ENCODE measurements at places on chromosomes 11 and 22.

DNA sequence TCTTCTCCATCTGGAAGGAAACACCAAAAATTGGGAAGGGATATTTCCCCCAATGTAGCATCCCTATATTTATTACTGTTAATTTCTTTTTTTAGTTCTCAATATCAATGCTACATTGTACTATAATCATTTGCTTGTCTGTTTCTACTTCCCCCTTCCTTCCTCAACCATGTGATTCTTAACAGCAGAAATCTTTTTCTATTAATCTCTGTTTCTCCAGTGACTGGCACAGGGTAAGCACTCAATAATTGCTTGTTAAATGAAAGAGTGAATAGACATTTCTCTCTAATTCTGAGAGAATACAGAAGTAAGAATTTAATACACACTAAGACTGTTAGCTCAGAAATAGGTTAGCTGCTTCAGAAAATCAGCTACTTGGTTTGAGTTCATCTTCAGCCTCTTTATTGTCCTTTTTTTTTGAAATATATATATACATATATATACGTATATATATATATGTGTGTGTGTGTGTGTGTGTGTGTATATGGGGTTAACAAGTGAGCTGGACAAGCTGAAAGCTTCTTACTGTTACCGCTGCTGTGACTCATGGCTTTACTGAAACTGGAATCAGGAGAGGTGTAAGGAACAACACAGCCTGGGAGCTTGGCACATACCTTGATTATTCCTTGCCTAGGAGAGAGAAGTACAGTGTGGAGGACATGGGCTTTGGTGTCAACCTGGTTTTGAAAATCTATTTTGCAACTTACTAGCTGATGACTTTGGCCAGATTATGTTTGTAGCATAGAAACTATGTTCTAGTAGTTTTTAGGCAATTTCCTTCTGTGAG lies 26.2 kb upstream of the PDE3B start:
- no peak for DNase-seq

- DNase-seq: no peak
Measured at GRCh38 chr22:27993774-27994350, 74.8 kb upstream of the PITPNB start.

GRCh38 chr11:112637076-112637475 lies 324.1 kb upstream of the NCAM1 start:
- peak; percentile 68 for DNase-seq

DNA sequence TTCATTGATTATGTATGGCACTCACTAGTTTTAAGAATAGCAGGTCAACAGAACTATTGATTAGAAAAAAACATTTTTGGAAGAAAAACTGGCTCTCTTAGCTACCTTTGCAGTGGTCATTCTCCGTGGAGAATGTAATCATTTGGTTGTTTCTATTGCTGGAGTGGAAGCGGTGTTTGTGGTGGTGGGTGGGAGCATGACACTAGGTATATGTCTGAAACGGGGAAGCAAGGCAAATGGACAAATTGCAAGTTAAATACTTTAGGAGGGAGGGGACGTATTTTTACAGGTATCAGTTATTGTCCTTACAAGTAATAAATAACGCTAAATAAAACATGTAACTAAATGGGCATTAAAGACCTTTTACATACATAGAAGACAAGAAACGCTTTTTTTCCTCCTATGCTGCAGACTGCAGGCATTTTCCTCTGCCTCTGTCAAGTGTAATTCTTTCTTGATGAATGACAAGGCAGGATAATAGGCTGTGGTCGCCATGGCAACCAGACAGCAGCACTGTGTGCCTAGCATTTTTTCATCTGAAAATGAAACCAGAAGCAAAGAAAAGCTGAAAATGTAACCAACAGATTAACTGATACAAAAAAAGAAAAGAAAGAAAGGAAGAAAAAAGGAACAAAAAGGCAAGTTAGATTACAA lies 46.2 kb downstream of the BLID start:
- DNase-seq: peak; percentile 28

DNA sequence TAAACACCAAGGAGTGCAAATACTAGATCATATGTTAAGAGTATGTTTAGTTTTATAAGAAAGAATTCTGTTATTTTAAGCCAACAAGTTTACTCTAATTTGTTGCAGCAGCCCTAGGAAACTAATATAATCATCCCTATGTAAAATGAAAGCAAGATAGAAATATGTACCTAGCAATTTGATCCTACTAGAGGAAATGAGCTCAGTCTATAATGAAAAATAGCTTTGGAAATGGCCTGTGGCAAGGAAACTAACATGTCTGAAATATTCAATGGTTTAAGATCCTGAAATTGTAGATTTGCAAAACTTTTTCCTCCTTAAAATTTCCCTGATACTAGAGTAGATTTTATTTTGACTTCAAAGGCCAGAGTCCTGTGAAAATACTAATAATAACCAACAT lies 112.7 kb upstream of the SLC5A12 start:
- DNase-seq: no peak

- DNase-seq: no peak
Measured at GRCh38 chr22:45424241-45424731, 10.8 kb downstream of the RIBC2 start.

GRCh38 chr22:41576877-41577276 lies 12.8 kb downstream of the PMM1 start:
- DNase-seq: no peak

DNA sequence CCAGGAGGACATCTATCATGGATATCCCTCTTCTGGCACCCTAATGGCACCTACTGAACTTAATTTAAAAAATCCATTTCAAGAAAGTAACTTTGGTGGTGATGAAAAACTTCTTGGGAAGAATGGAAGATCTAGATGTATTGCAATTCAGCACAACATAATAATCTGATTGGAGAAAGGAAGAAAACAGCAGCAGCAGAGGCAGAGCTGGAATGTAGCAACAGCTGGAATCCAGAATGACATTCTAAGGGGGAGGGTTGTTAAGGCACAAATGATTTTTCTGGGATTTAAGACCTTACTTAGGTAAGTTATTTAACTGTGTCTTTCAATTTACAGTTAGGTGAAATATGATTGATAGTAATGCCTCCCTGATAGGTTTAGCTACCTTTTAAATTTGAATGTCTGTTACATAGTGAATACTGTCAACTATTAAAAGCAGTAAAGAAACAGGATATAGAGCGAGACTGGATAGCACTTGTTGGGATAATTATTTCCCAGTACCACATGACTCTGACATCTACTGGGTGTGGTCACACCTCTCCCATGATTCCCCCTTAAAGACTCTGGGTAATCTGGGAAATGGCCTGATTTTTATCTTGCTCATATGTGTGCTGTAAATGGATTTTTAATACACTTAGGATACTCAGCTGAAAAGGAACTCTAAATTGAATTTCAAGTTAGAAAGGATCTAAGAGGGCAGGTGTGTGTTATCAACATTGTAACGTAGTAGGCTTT lies 11.7 kb downstream of the CAPRIN1 start:
- DNase-seq: no peak

DNA sequence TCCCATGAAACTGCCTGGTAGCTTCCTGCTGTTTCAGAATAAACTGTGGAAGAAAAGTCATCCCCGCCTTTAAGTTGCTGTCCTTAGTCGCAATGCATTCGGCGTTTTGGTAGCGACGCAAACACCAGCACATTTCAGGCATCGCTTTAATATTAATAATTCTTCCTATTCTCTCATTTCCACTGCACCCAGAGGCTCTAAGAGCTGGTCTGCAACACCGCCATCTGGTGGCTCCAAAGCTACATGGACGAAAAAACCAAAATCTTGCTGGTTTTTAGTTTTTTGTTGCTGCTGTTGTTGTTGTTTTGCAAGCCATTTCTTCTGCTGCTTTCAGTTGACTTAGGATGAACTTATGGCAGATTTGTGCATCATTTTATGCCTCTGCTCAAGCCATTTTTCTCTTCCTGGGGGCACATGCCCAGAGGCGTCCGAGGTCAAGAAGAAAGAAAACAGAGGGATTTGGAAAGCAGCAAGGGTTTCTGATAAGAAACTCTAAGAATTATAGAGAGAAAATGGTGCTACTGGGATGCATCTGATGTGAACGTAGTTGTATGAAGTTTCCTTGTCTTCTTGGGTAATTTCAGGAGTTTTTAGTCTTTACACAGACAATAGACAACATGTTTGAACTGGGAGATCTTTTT lies 345.4 kb upstream of the KIRREL3 start:
- no peak for DNase-seq

- DNase-seq: no peak
Measured at GRCh38 chr11:119778391-119779194, 49.6 kb upstream of the NECTIN1 start.

GRCh38 chr11:23903044-23903704 lies 593.7 kb upstream of the LUZP2 start:
- no peak for DNase-seq

GRCh38 chr22:31349960-31350359 lies 3.8 kb upstream of the PATZ1 start:
- DNase-seq: no peak

- no peak for DNase-seq
Measured at GRCh38 chr11:38524945-38525344, 1926.9 kb upstream of the RAG2 start.

GRCh38 chr22:18034076-18034475 lies 9.7 kb upstream of the MICAL3 start:
- no peak for DNase-seq

DNA sequence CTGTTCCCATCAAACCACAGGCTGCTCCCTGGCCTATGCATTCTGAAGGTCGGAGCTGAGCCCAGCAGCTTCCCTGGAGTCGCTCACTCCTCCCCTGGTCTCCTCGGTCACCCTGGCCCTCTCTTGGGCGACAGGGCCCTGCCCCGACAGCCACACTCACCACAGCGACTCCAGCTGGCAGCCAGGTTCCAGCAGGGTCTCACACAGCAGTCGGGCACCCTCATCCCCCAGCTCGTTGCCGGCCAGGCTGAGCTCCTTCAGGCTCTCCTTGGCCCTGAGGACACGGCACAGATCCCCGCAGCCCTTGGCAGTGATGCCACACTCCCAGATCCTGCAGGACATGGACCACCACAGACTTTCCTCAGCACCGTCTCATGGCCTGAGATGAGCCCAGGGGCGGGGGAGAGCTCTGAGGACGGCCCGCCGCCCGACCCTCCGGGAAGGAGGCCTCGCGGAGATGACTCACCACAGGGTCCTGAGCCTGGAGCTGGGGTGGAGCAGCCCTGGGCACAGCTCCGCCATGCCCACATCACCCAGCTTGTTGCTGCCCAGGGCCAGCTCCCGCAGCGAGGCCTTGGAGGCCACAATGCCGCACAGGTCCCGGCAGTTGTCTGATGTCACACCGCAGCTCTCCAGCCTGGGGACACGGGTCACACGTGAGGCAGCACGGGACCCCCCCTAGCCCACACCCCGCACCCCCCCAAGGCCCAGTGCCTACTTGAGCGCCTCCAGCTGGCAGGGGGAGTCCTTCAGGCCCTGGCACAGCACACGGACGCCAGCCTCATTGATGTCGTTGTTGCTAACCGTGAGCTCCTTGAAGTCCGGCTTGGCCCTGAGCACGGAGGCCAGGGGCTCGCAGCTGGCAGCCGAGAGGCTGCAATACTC lies 8.5 kb downstream of the RNH1 start:
- DNase-seq: no peak

DNA sequence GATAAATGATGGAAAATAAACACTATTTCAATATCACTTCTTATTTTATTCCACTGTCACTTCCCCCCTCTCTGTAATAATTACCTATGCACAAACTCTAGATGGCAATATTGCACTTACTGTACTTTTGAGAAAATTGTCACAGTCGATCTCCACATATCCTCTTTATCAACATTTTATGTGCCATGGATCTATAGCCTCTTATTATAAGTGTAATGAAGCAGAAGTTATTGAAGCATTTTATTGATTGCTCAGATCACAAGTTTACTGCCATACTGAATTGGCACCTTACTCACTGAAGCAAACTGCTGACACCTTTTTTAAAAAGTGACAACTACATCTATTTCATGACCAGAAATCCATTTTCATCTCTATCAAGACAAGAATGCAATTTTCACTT lies 133.4 kb downstream of the DCDC1 start:
- no peak for DNase-seq

GRCh38 chr11:106961048-106961447 lies 57.2 kb downstream of the GUCY1A2 start:
- DNase-seq: no peak

DNA sequence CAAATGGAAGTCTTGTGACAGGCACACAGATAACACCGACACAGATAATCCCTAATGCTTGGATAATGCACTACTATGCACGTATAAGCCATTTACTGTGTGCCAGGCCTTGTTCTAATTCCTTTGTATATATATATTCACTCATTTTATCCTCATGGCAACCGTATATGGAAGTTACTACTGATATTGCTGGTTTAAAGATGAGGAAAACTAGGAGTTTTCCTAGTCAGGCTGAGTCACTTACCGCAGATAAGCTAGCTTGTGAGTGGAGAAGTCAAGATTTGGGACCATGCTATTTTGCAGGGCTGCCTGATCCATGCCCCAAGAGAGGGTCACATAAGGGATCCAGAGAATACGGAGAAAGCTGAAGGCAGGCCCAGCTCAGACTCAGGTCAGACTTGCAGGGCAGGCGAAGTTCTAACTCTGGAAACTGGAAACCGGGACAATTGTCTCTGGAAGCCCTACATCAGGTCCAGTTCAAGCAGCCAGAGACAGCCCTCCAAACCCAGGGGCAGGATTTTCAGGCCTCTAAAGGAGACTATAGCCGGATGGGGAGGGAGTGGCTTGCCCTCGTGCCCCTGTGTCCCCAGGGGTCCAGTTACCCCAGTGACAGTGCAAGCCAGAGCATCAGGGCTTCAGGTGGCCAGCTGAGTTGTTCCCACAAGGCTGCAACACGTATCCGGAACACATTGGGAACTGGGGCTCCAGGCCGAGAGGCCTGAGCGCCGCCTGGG lies 534.8 kb downstream of the INSC start:
- no peak for DNase-seq

DNA sequence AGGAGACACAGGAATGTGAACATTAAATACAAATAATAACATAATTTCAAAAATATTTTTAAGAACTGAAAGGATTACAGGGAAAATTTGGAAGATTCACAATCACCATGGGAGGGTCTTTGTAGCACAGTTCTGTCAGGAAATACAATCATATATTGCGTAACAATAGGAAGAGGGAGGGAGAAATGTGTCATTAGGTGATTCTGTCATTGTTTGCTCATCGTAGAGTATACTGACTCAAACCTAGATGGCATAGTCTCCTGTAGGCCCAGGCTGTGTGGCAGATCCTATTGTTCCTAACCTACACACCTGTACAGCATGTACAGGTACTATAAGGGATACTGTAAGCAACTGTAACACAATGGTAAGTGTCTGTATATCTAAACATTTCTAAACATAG lies 330.4 kb downstream of the BRD1 start:
- DNase-seq: no peak
